Osteoblast (primary cell): ENCODE measurements at places on chromosomes 3 and 15.

GRCh38 chr3:37610529-37610928 is 251.2 kb upstream of the CTDSPL start:
- DNase-seq: no peak

- DNase-seq: no peak
Measured at GRCh38 chr3:175046601-175047000, 187.5 kb downstream of the NAALADL2 start.

DNA sequence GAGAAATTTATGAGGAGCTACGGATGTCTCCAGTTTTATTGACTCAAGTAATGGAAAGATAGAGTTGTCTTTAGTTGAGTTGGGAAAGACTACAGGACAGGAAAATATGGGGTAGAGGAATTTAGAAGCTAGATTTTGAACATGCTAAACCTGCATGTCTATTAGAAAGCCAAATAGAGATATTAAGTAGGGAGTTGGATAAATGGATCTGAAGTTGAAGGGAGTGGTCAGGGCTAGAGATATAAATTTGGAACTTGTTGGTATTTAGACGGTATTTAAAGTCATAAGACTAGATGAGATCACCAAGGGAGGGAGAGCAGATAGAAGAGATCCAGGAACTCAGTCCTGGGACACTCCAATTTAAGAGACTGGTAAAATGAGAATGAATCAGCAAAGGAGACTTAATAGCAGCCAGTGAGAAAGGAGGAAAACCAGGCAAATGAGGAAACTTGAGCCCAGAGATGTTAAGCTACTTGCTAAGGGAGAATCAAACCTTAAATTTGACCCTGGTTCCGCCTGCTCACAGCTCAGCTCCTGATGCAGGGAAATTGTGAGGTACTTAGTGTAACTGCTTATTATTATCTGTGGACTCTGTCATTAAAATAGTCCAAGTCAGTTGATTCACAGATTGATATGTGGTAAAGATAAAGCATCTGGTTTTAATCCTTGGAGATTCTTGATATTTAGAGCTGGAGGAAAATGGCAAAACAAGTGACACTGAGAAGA is 35.8 kb downstream of the ABI3BP start:
- DNase-seq: peak; percentile 87

DNA sequence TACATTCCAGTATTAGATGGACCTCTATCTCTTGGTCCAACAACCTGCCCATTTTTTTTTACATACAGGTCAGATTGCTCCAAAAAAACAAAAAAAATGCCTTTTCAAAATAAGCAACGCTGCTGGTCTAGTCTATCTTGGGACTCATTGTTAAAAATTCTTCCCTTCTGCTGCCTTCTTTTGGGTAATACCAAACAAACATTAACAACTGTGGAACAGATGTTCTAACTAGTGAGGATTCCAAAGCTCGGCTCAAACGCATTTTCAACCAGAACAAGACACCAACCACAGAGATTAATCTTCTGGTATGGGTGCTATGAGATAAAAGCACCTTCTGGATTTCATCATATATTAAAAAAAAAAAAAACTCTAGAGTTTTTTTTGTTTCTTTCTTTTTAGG is 24.7 kb downstream of the ARHGAP31 start:
- DNase-seq: no peak

DNA sequence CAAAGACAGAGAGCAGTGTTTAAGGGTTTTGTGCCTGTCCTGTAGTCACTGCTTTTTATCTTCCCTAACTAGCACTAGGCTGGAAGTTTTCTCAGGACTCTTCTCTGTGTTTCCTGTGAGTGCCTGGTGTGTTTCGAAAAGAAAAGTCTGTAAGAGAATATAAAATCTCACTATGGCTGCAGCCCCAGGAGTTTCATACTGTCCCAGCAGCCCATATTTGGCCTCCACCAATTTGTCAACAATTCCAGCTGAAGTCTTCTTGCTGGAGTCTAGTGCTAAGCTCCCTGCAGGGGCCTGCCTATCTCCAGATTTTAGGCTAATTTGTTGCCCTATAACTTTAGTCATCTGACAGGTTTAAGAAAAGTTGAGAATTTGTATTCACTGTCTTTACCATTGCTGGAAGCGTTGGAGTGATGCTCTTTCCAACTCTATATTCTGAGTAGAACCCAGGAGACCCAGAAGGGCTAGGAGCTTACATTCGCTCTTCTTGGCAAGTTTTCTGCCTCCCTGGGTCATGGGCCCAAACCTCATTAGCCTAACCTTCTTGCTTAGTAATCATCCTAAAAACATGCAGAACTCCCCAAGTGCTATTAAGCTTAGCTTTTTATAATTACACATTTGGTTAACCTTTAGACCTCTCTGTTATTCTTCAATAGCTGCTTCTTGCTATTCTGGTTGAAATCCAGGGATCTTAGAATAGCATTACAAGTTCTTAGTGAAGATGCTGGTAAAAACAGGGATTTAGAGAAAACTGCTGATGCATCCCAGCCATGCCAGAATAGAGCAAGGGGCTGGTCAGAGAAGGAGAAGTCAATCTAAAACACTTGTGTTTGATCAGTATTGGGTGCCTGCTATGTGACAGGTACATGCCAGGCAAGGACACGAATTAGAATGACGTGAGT is 283.1 kb downstream of the NEK10 start:
- DNase-seq: no peak

- no peak for DNase-seq
Measured at GRCh38 chr15:68400066-68400456, 31.9 kb downstream of the ITGA11 start.

DNA sequence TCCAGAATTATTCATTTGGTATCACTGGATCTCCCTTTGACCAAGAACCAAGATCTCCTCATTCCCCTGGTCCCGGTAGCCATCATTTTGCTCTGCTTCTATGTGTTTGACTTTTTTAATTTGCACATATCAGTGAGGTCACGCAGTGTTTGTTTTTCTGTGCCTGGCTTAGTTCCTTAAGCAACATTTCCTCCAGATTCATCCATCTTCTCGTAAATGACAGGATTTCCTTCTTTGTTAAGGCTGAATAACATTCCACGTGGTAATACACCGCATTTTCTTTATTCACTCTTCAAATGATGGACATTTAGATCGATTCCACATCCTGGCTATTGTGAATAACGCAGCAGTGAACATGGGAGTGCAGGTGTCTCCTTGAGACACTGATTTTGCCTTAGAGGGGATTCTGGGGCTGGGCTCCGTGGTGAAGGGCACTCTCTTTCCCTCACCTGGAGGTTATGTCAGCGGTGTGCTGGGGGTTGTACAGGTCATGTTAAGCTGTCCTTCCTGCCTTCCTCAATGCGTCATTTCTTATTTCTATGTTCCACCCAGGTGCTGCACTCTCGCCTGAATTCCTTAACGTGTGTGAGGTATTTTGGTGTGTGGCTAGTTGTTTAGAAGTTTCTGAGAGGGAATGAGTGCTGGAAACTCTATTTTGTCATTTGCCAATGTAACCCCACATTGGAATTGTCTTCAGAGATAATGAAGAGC is 212.2 kb downstream of the LPP start:
- peak; percentile 52 for DNase-seq

GRCh38 chr3:149343951-149344350 is 10.5 kb upstream of the TM4SF18 start:
- no peak for DNase-seq

- DNase-seq: peak; percentile 93
Measured at GRCh38 chr3:193780810-193781478, 187.9 kb downstream of the OPA1 start.

GRCh38 chr3:29559741-29560465 is 279.0 kb downstream of the RBMS3 start:
- no peak for DNase-seq

- no peak for DNase-seq
Measured at GRCh38 chr3:99645277-99646106, 7.1 kb downstream of the COL8A1 start.

GRCh38 chr3:105704726-105705410 is 163.9 kb downstream of the CBLB start:
- no peak for DNase-seq

GRCh38 chr3:5754602-5755001 is 567.1 kb downstream of the EDEM1 start:
- DNase-seq: no peak
